Hematopoietic multipotent progenitor cell treated with erythropoietin and hydrocortisone succinate and interleukin-3 and kit ligand, for 4 days (in vitro differentiated cells): ENCODE measurements at places on chromosomes 6 and 20.

DNA sequence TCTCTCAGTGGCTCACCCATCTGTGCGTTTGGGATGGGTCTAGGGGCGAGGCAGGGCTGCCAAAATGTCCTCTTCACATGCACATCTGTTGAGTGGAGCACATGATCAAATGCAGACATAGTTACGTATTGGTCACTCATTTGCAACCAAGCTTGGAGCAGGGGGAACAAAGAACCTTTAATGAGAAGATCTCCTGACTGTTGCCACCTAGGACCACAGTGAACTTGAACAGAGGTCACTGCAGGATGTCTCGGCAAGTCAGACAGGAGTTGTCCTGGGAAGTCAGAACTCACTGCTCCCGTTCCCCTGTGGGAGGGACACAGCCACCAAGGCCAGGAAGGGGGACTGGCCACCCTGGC, 73.4 kb downstream of the SSR1 start:
- no peak for DNase-seq

DNA sequence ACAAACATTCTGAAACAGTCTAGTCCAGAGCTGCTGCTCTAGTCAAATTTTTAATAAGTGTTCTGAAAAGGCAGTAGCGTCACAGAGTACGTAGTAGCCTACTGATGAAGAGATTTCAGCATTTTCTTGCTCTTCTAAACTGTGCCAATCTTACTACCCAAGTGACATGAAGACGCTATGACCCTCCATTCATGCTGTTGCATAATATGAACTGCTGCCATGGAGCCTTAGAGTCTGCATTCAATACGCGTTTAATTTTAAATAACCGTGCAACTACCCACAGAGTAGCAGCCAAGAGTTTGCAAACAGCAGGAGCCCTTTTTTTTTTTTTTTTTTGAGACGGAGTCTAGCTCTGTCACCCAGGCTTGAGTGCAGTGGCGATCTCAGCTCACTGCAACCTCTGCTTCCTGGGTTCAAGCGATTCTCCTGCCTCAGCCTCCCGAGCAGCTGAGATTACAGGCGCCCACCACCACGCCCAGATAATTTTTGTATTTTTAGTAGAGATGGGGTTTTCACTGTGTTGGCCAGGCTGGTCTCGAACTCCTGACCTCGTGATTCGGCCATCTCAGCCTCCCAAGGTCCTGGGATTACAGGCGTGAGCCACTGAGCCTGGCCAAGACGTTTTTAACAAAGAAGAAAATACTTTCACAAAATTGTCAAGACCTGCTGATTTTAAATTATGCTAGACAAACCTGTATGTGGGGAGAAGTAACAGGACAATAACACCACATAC, 44.3 kb downstream of the EZR start:
- DNase-seq: no peak

DNA sequence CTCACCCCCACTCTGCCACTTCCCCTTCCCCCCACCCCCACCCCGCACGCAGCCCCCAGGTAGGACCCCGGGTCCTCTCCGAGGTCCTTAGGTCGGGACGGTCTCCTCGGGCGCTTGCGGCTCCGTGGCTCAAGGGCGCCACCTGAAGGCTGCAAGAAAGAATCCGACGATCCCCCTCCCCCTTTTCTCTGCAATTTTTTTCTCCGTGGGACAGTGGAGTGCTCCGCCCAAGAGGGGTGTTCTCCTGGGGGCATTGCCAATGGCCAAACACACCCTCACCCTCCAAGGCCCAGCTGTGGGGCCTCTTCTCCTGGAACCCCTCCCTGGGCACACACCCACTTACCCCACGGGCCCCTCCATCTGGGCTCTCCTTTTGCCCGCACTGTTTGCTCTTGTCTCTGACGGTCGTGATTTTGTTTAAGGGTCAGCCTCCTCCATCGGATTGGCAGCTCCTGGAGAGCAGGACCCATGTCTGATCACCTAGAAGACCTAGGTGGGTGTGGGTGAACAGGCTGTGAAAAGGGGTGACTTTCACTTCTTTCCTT, 1.1 kb upstream of the TMEM74B start:
- peak; percentile 80 for DNase-seq

- DNase-seq: no peak
Observed at GRCh38 chr20:58140787-58141425, 87.5 kb downstream of the ANKRD60 start.

- no peak for DNase-seq
Observed at GRCh38 chr6:153725456-153725855, 313.6 kb upstream of the OPRM1 start.

DNA sequence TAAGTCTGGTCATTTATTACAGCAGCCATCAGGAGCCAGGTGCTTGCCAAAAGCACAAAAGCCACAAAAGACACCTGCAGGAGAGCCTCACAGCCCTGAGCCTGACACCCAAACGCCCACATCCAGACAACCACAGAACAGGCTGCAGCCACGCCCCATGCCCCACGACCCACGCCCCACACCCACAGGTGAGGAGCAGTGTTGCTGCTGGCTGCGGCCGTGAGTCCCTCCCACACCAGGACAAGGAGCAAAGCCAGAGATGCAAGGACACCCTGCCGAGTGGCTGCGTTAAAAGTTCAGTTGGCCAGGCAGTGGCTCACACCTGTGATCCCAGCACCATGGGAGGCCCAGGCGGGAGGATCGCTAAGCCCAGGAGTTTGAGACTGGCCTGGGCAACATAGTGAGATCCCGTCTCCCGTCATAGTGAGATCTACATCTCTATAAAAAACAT, 43.0 kb downstream of the SLC2A4RG start:
- DNase-seq: no peak

- DNase-seq: no peak
Observed at GRCh38 chr20:57620274-57620990, at the start of gene ZBP1. Gene ZBP1, minus strand, starts transcription at chr20:57620426. Its CDS starts 131 bp downstream, at chr20:57620295.

- DNase-seq: no peak
Observed at GRCh38 chr6:127289934-127290333, 23.3 kb downstream of the RNF146 start.

- peak; percentile 98 for DNase-seq
Observed at GRCh38 chr6:160101277-160102205, 20.1 kb upstream of the SLC22A1 start.

DNA sequence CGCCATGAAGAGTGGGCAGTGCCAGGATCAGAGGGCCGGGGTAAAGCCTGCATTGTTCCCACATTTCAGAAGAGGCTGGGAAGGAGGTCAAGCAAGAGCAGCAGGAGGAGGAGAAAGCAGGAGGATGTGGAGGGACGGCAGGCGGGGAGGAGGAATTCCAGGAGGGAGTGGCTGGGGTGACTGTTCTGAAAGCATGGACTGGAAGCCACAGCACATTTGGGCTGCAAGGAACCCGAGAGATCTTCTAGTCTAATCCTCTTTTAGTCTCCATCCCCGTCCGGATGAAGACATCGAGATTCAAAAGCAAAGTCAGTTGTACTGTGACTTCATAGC, 76.9 kb downstream of the FAM50B start:
- DNase-seq: no peak

DNA sequence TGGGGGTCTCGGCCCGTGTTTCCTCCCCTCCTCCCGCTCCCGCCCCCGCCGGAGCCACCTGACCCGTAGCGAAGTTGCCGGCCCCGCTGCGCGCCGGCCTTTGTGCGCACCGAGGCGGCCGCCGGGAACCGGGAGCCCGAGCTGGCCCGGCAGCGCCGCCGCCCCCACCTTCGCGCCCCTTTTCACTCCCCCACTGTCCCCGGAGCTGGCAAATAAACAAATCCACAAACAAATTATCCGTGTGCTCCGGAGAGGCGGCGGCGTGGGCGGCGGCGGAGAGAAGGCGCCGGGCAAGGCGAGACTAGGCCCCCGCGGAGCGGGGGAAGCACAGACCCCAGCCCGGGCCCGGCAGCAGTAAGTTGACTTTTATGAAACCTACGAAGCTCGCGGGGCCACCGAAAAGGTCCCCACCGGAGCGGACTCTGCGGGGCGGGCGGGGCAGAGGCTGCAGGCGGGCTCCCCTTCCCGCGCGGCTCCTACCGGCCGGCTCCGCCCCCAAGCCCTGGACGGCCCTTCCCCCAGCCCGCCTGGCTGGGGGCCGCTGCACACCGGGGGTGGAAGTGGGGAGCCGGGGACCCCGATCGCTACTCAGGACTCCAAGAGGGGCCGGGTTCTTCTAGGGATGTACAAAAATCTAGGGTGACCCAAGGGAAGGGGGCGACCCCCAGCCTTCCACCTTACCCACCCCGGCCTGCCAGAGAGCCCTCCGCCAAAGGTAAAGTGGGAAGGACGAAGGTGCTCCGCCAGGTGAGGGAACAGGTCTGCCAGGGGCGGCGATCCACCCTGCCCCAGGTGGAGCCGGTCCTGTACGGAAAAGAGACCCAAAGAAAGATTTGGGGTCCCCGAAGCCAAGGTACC, 40.7 kb downstream of the YTHDF1 start:
- DNase-seq: no peak

GRCh38 chr6:13068586-13069210, 259.6 kb downstream of the TBC1D7 start:
- peak; percentile 58 for DNase-seq

DNA sequence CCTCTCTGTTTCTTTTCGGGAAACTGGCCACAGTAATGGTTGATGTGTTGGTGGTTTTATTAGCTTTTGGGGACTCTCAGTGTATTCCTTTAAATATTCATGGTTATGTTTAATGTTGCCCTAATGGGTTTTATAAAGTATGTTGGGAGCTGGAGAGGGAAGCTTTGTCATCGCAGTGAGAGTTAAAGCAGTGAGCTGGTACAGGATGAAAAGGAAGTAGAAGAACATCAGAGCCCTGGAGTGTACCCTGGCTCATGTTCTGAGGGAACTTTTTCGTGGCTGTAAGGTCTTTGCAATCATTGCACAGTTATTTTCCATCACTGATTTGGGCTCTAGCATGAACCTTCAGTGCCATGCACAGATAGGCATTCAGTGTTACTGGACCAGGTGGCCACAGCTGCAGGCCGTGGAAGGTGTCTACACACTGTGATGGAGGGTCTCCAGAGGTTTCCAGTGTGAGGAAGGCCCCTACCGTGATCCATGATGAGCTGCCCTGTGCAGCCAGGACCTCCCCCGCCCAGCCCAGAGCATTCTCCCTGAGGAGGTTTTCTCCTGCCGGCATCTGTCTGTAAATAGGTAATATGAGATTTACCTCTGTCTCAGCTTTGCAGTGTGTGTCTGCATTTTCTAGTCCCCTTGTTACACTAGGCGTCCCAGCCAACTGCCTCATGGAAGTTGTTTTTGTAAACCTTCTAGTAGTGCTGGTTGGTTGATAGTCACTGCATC, 22.4 kb upstream of the TMEM217 start:
- DNase-seq: peak; percentile 19

- no peak for DNase-seq
Observed at GRCh38 chr6:52642368-52642767, 28.5 kb upstream of the TMEM14A start.

- peak; percentile 29 for DNase-seq
Observed at GRCh38 chr6:20112241-20112640, 100.0 kb downstream of the MBOAT1 start.

GRCh38 chr6:145055567-145055966, 679.8 kb downstream of the EPM2A start:
- no peak for DNase-seq

DNA sequence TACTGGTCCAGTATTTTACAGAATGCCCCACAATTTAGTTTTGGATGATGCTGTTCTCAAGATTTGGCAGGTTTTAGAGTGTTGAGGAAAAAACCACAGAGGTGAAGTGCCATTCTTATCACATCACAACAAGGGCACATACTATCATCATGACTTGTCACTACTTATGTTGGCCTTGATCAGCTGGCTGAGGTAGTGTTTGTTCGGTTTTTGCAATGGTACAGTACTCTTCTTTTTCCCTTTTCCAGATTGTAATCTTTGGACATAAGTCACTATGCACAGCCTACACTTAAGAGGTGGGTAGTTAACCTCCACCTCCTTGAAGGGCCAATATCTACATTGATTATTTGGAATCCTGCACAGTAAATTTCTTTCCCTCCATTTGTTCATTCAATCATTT, 8.8 kb downstream of the TENT5A start:
- no peak for DNase-seq

GRCh38 chr6:41125282-41125681, 28.9 kb downstream of the TREML1 start:
- no peak for DNase-seq

DNA sequence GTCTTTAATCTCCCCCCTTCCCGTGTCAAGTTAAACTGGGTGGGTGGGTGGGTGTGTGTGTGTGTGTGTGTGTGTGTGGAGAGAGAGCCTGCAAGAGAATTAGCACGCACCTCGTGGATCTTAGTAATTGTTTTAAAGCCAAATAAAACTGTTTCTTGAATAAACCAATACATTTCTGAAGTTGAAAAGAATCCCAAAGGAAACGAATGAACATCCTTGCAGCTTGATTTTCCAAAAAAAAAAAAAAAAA, 381 bp upstream of the BICRAL start:
- DNase-seq: peak; percentile 62

DNA sequence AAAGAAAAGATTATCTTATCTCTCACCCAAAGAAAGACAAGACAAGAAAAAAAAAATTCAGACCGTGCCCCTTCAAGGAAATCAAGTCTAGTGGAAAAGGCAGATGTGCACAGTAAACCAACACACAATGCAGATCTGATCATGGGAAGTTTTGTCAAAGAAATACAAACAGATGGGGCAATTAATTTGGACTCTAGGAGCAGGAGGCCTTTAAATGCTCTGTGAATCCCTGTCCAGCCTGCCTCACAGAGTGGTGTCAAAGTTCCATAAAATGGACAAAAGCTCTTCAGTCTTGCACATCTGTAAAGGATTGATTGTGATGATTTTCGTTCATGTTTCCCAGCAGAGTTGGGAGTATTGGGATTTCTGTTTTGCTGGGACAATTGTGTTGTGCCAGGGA, 53.1 kb upstream of the TGM3 start:
- DNase-seq: no peak

- peak; percentile 54 for DNase-seq
Observed at GRCh38 chr6:99603421-99604165, 3.0 kb upstream of the PRDM13 start.

GRCh38 chr6:13431059-13431656, 56.2 kb downstream of the GFOD1 start:
- DNase-seq: no peak

DNA sequence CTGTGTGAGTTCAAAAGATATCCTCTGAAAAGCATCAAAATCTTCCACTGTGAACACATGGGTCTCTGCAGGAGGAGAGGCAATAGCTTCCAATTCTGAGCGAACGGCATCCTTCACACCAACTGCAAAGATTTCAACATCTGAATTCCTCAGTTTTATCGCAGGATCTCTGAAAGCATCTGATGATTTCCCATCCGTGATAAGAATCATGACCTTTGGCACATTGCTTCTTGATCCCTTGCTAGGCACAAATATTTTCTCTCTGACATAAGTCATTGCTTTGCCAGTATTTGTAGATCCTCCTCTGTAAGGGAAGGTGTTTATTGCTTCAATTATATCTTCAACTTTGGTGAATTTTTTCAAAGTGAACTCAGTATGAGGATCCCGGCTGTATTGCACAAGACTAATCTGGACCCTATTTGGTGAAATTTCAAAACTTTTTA, 22.7 kb downstream of the COL12A1 start:
- no peak for DNase-seq

DNA sequence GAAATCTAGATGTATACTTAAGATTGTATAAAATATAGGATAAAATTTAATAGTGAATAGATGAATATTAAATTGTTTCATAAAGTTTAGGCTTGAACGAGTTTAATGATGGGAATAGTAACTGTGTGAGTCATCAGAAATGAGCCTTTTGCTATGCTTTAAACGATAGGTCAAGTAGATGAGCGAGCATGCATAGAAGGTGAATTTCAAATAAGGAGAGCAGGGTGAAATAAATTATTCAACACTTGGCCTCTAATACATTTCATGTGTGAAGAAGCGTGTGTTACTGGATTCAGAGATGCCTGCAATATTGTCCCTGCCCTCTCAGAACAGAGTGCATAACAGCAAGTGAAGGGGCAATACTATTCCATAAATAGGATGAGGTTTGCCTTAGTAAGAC, 74.4 kb upstream of the EYA4 start:
- no peak for DNase-seq

GRCh38 chr6:16706911-16707783, 54.1 kb downstream of the ATXN1 start:
- DNase-seq: no peak
